ENCODE measurements at places on chromosomes 6 and 20.

DNA sequence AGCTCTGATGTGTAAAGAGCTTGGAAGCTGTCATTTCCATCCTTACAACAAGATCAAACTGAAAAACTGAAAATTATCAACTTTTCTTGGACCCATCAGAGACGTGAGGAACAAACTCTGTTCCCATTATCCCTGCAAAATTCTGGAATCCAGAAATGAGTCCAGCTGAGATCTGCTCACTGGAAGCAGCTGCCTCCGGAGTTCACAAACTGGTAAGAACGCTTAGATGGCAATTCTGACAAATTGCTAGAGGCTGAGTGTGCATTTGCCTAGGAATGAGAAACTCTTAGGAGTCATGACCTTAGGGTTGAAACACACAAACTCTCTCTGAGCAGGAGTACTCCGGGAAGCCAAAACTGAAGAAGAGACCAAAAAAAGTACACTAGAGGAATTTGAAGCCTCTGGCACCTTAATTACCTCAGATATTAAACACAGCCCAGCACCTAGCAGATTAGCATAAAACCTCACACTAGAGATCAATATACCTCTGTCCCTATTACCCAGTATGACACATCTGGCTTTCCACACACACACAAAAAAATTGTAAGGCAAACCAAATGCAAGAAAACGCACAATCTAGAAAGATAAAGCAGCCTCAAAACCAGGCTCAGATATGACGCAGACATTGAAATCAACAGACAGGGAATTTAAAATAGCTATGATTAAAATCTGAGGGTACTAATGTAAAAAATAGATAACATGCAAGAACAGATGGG, 233.5 kb upstream of the SGK1 start:
- DNase-seq, result no peak

DNA sequence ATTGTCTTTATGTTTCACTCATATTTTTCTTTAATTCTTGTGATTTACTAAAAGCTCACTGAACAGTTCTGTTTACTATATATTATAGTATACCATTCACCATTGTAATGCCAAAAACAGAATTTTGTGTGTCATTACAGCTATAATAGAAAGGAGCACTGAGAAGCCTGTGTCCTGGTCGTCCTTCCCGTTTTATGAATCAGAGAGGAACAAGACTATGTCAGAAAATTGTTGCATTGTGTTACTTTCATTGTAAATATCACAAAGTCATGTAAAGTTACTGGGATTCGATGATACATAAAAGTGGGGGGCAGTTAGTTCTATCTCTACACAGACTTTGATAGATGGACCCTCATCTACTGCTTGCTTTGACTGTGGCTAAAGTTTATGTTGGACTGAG, 145.1 kb downstream of the QKI start:
- DNase-seq, result no peak

DNA sequence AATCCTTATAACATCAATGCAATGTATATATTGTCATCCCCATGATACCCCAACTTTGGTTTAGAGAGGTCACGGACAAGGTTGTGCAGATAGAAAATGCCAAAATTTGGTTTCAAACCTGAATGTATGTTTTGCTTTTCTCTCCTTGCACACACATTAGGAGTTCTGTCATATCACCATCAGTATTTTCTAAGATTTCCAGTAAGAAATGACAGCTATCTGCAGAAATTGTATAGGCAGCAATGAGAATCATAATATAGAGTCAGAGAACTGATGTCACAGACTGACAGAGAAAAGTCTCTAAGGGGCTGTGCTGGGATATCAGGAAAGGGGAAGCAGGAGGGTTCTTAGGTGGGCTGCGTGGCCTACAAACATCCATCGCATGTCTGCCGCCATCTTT, 140.0 kb downstream of the AKAP7 start:
- DNase-seq, result no peak

- peak; percentile 12 for DNase-seq
These were observed 17.6 kb upstream of the EIF2S2 start for GRCh38 chr20:34129518-34130162.

- no peak for DNase-seq
These were observed 59.4 kb downstream of the GCNT2 start for GRCh38 chr6:10580570-10580969.

DNA sequence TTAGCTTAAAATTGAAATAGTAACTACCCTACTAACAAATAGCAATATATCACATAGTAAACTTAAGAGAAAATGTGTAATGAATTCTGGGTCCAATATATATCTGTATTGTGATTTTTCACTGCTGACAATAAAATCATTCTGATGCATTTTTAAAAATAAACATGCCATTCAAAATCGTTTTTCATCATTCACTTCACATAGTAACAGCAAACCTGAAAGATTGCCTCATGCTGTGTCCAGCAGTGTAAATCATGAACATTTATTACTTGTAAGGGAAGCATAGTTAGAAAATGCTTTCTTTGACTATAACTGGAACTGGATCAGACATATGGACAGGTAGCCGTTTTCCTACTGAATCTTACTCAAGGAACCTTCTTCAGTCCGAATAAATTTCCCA, 446.1 kb downstream of the UTRN start:
- DNase-seq, result no peak

- DNase-seq, result no peak
These were observed 510.5 kb upstream of the MAP3K7 start for GRCh38 chr6:91097364-91097763.

DNA sequence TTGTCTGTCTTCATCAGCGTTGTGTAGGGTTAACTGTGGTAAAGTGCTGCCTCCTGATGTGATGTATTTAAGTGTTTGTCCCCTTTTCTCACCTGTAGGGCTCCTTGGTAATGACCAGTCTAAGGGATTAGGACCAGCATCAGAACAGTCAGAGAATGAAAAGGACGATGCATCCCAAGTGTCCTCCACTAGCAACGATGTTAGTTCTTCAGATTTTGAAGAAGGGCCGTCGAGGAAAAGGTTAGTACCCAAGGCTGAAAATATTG, 164.2 kb downstream of the JARID2 start:
- no peak for DNase-seq

DNA sequence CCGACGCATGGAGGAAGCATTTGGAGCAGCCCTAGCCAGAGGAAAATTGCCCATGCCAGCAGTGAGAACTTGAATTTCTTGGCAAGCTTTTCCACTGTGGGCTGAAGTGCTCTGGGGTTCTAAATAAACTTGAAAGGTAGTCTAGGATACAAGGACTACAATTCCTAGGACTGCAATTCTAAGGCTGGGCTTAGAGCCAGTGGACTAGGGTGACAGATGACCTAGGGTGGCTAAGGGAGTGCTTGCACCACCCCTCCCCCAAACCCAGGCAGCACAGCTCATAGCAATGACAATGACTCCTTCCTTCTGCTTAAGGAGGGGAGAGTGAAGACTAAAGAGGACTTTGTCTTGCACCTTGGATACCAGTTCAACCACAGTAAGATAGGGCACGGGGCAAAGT, 122.3 kb downstream of the THBS2 start:
- DNase-seq, result no peak

GRCh38 chr6:1586256-1586655, 23.5 kb upstream of the FOXC1 start:
- DNase-seq, result no peak

GRCh38 chr20:41222703-41223102, 85.4 kb downstream of the PLCG1 start:
- DNase-seq, result no peak

DNA sequence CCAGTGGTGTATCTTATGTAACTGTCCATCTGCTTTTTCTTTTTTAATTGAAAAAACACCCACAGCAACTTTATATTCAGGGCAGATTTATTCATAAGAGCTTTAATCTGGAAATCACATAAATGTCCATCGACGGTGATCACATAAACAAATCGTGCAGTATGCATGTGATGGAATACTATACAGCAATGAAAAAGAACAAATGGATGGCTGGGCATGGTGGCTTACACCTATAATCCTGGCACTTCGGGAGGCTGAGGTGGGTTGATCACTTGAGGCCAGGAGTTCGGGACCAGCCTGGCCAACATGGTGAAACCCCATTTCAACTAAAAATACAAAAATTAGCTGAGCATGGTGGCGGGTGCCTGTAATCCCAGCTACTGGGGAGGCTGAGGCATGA, 39.1 kb downstream of the VSTM2L start:
- no peak for DNase-seq

GRCh38 chr20:330233-331149, 5.1 kb downstream of the SOX12 start:
- no peak for DNase-seq

GRCh38 chr6:73487473-73487872, 25.9 kb downstream of the MTO1 start:
- DNase-seq, result no peak

DNA sequence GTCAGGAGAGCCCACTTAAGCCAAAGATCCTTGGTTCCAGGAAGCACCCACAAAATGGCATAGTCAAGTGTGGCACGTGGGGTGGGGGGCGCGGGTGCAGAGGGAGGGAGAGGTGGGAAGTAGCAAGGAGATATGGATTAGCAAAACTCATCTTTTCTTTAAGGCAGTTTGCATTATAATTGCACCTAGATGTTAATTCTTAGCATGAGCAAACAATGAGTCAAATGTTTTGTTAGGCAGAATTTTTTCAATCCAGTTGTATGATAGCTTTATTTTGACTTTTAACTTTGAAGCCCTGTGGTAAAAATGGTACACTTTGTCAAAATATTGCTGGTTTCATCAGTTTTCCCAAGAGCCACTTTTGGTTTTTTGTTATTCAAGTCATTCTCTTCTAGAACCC, 15.0 kb downstream of the SCAND1 start:
- DNase-seq, result no peak

DNA sequence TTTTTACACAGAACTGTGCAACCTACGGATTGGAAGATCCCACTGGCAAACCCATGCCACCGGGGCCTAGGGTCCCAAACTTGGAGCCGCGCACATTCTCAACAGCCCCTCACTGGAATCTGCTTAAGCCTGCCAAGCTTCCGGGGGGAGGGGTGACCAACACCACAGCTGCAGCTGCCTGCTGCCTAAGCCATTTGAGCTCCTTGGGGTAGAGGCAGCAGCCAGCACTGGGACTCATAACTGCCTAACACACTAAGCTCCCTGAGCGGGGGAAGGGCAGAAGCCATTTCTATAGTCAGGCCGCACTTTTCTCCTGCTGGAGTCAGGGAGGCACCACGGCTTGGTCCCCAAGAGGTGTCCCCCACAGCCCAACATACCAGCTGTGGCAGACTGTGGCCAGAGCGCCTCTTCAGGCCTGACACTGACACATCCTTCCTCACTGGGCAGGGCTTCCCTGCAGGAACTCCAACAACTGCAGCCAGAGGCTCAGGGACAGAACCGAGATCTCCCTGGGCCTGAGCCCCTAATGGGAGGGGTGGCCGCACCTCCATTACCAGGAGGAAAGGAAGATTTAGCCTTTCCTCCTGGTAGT, 270.3 kb upstream of the ECI2 start:
- DNase-seq, result no peak

GRCh38 chr6:121274666-121275295, 59.5 kb downstream of the TBC1D32 start:
- DNase-seq, result no peak

DNA sequence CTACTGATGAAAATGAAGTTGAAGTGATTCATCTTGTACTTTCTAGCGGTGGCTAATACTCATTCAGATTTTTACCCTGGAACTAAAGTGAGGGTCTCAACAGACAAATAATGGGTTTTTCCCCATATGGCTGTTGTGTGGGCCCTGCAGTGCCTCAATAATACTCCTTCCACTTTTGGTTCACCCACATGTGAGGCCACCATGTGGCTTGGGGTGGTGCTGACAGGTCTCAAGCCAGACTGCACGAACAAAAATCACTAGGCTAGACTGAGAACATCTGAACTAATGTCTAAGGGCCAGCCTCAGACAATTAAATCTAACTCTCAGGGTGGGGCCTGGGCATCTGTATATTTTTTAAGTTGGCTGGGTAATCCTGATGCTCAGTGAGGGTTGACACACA, 7.9 kb upstream of the COL12A1 start:
- no peak for DNase-seq

DNA sequence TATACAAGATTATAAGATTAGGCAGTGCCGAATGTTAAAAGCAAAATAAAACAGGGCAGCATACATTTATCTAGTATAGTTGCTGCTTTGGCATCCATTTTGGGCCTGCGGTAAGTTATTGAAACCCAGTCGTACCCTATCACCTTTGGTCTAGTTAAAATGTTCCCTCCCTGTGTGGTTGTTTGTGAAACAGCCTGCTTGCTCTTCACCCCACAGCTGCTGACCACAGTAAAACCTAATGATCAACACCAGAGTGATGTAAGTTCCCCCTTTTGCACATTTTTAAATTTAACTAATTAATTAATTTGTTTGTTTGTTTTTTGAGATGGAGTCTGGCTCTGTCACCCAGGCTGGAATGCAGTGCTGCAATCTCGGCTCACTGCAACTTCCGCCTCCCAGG, 50.3 kb upstream of the TXNDC5 start:
- no peak for DNase-seq

DNA sequence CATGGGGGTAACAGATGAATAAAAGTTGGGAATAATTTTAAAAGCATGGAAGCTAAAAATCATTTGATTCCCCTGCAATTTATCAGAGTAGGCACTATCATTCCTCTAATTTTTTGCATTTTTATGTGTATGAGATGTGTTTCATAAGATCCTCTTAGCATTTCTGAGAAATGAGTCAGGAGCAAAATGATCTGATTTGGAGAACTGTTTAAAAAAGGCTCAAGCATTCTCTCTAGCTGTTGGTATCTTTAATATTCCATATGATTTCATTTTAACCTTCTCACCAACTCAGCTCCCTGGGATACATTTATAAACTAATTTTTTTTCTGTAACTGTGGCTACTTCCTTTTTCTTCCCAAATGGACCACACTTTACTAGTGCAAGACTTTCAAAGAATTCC, 60.9 kb downstream of the MCHR2 start:
- DNase-seq, result no peak

DNA sequence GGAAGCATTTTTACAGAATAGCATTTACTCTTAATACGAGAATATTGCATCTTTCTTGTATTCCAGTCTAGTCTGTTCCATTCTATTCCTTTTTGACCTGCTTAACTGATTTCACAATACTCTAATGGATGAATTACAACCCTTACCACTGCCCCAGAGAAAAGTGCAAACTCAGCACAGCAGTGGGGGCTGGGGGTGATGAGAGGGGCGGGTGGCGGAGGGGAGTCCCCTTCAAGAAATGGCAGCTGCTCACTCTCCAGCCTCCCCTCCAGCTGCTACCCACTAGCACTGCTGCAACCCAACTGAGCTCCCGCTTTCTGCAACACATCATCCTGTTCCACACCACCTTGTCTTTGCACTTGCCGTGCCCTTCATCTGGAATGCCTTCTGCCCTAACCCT, 30.1 kb downstream of the PIM1 start:
- no peak for DNase-seq

All from NCI-H1048 (cell line).